Temporal lobe (tissue), 4 donors: ENCODE measurements at places on chromosomes 2 and 18. TPM values are rescaled to one million over a fixed set of nuclear protein-coding genes. Genes with fewer than 3 reads are reported as not detected.

UGT1A5 gene
- not detected for total RNA-seq

SCN7A gene
- 0.98 TPM for total RNA-seq

SMPD4 gene
- total RNA-seq: 16.5 TPM

COL4A4 gene
- total RNA-seq: 0.74 TPM

HOXD1 gene
- total RNA-seq: not detected

NLRC4 gene
- 0.49 TPM for total RNA-seq

COPS8 gene
- 125 TPM for total RNA-seq

ASB18 gene
- total RNA-seq: not detected

IL1RL2 gene
- 0.74 TPM for total RNA-seq

SULT1C2 gene
- 0.98 TPM for total RNA-seq

ALLC gene
- not detected for total RNA-seq

SUPT7L gene
- 21.6 TPM for total RNA-seq

STARD6 gene
- not detected for total RNA-seq

PSMA8 gene
- not detected for total RNA-seq

ANKAR gene
- 29.5 TPM for total RNA-seq

LIMS3 gene
- 1.2 TPM for total RNA-seq

DQX1 gene
- total RNA-seq: 0.98 TPM

SP5 gene
- total RNA-seq: 9.3 TPM

IL36G gene
- not detected for total RNA-seq

NPPC gene
- total RNA-seq: 0.98 TPM

MATN3 gene
- 2.0 TPM for total RNA-seq

VWC2L gene
- 3.2 TPM for total RNA-seq

NEUROD1 gene
- 7.1 TPM for total RNA-seq

MYO5B gene
- total RNA-seq: 12.0 TPM

RFX8 gene
- total RNA-seq: 0.49 TPM

LOXL3 gene
- 11.1 TPM for total RNA-seq

CNGA3 gene
- 2.5 TPM for total RNA-seq
